Chondrocyte (in vitro differentiated cells): ENCODE measurements at places on chromosomes 7 and 10. TPM values are rescaled to one million over a fixed set of nuclear protein-coding genes. Genes with fewer than 3 reads are reported as not detected.

DNA sequence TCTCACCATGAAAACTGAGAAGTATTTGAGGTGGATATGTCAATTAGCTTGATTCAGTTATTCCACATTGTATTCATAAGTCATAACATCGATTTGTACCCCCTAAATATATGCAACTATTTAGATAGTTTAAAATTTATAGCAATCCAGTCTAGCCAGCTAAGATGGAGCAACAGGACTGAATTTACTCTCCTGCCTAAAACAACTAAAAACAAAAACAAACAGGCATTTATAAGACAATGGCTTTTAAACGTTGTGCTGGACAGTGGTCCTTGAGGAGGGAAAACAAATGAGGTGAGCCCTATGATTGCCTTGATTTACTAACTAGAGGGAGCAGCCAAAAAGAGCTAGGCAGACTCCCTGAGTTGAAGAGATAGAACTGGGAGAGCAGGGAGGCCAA lies 814 bp upstream of the GPAM start:
- DNase-seq, result no peak

- no peak for DNase-seq
Measured at GRCh38 chr7:16204953-16205352, 216.4 kb downstream of the CRPPA start.

DNA sequence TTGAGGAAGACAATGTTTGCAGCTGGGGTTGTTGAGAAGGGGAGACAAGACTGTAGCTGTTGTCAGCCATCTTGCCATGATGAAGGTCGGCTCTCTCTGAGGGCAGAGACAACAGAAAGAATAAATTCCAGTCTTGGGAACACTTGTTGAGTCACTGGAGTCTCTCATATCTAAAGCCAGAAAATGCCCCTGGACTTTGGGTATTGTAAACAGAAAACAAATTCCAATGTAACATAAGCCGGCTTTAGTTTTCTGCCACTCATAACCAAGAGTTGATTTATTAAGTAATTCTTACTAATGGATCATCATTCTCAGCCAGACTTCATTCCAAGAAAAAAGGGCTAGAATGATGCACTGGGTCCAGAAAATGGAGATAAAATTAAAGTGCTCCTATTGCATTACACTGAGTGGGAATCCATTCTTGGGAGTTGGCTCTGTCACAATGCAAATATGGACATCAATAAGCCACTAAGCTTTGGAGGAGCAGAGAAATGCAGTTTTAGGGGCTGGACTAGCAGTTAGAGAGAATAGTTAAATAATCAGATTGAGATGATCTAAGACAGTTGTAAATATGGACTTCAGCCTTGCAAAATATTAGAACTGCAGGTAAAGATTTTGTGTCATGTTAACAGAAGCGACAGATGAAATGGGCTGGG lies 78.9 kb downstream of the ADAM12 start:
- no peak for DNase-seq

- peak; percentile 82 for DNase-seq
Measured at GRCh38 chr7:44375236-44375699, 49.9 kb upstream of the CAMK2B start.

DNA sequence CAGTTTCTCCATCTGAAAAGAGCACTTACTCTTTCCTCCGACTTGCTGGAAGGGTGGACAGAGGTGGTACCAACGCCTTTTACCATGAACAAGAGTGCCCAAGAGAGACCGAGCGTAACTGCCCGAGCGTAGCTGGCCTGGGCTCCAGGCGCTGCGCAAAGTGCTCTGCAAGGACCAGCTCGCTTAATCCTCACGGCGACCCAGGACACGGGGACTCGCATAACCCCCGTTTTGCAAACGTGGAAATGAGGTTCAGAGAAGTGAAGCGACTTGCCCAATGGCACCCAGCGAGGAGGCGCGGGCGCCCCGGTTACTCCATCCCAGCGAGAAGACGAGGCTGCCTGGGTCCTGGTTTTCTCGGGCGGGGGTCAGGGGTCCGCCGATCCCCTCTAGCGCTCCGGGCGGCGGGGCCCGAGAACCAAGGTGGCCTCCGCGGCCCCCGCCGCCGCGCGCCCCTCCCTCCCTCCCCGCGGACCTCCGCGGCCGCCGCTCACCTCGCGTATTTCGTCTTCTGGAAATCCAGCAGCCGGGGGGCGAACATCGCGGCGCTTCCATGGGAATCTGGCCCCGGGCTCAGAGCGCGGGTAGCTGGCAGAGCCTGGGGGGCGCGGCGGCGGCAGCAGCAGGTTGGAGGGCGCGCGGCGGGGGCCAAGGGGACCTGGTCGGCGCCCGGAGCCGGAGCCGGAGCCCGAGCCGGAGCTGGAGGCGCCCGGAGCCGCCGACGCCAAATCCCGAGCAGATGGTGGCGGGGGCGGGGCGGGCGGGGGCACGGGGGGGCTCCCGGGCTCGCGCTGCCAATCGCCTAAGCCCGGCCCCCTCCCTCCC lies at the start of gene MMD2:
Gene MMD2 (minus strand): TSS at position 711 of the 825 bp plus-strand sequence. CDS start 170 bp downstream, at position 541.
- peak; percentile 66 for DNase-seq

DNA sequence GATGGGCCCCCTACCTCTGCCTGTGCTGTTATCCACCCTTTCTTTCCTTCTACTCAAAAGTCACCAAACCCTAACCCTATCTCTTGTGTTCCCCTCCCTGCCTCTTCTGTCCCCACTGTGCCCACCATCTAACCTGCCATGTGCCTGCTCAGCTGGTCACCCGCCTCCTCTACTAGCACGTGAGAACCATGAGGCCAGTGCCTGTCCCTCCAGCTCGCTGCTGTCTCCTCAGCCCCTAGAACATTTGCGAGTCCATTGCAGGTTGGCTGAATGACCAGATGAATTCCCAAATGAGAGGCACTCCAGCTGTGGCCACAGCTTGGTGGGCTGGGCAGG lies 129.0 kb downstream of the ARHGAP22 start:
- no peak for DNase-seq

- peak; percentile 43 for DNase-seq
Measured at GRCh38 chr7:101066141-101066832, 19.0 kb upstream of the TRIM56 start.

GRCh38 chr7:111531993-111532392 lies 30.3 kb downstream of the IMMP2L start:
- no peak for DNase-seq

- DNase-seq, result no peak
Measured at GRCh38 chr10:4109469-4109868, 324.5 kb upstream of the KLF6 start.

GRCh38 chr7:148726385-148726784 lies 27.7 kb downstream of the CUL1 start:
- no peak for DNase-seq

DNA sequence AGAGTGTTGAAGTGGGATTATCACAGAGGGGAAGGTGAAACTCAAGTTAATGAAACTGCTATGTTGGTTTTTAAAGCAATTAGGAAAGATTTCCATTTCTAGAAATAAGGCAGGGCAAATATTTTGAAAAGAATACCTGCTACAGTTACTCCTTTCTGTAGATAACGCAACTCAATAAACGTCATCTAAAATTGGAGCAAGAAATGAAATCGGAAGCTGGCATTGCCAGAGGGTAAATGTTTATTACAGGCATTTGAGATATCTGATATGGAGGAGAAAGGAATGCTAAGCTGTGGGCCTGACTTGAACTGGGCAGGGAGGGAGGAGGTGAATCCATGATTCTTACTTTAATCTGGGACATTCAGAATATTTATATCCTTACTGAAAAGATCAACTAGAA lies 217.0 kb upstream of the ADARB2 start:
- no peak for DNase-seq

DNA sequence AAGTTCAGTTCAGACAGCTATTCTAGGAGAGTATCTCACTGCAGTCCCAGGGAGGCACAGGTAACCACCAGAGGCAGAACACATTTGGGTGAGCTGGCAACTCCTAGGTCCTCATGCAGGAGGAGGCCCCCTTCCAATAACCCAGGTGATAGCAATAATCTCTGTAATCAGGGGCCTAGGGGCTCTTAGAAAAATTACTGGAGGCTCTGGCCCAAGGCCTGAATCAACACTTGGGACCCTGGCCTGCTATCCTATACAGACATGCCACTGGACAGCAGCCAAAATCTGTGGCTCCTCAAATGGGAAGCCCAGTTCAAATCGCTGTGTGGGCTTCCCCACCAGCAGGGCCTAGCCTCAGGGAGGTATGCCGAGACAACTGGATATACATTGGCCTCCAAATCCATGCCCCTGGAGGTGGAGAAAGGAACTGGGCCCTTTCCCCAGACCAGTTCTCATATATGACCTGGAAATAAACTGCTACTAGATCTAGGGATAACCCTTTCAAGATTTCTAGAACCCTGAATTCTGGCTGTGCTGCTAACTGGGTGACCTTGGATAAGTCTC lies 1.6 kb downstream of the AVPI1 start:
- no peak for DNase-seq

- DNase-seq, result no peak
Measured at GRCh38 chr7:113060100-113060499, 26.5 kb downstream of the GPR85 start.

DNA sequence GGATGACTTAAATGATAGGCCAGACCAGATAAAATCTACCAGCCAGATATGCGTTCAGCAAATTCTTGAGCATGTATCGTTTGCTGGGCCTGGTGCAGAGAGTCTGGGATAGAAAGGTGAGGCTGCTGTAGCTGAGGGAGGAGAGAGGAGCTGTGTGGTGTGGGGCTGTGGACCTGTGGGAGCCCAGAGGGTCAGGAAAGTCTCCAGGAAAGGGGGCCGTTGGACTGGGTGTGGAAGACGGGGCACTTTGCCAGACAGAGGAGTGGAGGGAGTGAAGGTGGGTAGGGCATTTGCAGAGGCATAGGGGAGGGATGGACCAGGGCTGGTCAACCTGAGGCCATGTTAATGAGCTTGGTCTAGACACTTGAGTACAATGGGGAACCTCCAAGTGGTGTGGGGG lies 124.7 kb upstream of the UNC5B start:
- DNase-seq, result no peak

DNA sequence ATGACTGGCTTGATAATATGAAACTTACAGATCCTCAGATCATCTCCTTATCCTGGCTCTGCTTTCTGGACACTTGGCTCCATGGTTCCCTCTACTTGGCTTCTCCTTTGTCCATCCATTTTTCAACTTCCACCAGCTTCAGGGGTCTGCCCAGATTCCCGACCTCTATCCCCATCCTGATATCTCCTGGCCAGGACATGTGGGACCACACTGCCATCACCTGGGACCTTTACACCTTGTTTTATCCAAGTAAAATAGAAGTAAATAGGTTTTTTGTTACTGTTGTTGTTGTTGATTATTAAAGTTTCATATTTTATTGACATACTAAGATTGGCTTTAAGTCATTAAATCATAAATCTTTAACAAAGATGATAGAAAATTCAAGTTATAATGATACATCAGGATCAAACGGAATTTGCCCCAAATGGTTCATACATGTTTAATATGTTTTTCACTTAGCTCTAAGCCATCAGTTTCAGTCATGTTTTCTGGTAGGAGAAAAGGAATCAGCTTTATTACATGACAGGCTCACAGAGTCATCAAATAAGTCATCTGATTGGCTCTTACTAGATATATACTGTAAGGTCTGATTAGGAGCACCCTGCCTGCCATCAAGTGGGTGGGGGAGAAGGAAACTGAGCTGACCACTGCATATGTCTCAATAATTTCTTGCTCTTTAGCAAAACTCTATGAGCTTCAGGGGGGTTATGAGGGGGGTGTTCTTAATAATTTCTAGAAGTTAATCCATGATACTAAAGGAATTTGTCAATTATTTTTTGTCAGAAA lies 111.5 kb upstream of the AHR start:
- no peak for DNase-seq

DNA sequence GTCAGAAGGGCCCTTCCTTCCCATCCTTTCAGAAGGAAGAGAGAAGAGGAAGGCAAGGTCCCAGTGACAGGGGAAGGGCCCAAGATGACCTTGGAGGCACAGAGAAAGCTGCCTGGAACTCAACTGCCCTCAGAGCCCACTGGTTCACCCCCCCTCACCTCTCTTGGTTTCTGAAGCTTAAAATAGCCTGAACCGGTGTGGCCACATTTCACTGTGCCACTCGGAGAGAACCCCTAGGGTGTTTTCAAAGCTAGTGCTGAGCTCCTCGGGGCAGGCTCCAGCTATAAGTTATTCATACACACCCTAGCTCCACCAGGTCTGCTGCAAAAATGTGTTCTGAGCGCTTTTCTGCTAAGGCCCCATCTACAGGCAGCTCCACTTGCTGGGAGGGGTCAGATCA lies 60.9 kb upstream of the ADRB1 start:
- no peak for DNase-seq

DNA sequence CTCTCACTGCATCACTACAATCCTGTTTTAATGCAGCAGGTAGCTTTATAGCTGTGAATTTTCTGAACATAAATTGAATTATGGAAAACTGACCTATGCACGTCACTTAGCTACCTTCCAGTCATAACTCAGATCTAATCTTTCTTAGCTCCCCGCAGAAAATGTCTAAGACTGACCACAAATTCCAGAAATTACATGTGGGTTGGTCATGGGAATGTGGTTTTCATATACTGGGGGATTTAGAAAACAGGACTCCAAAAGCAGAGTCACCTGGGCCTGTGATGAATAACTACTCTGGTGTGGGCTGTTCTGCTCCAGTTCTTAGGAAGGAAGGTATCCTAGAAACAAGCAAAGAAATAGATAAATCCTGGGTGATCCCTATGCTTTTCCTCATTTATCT lies 178.4 kb upstream of the LRRTM3 start:
- no peak for DNase-seq

DNA sequence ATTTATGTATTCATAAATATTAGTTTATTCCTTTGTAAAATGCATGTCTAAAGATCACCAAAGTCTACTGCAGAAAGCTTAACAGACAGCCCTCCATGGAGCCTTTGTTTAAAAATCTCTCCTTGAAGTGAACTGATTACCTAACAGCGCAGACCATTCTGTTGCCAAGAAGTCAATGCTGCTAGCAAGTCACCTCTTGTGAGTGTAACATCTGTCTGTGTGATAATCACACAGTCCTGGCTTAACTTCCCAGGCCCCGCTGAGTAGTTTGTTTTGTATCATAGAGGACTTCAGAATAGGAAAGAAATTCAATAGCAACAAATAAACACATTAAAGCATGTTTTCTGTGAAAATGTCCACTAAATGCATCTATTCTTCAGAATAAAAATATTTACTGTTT lies 435.3 kb upstream of the IGFBP3 start:
- no peak for DNase-seq

GRCh38 chr7:129169171-129169671 lies 19.2 kb upstream of the SMO start:
- no peak for DNase-seq

DNA sequence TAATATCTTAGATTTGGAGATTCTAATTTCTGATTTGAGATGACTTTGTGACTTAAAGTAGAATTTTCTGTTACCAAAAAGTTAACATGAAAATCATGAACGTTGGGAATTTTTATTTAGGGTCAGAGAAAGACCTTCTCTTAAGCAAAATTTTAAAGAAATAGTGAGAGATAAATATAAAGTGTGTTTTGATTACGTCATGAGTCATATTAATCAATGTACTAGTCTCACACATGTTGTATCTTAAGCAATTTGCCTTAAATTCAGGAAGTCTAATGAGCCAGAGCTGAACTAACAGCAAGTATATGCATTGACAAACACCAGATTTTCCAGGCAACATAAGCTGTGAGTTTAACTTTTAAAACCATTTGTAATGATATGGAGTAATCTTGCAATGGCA lies 765.5 kb upstream of the SORCS1 start:
- no peak for DNase-seq

- no peak for DNase-seq
Measured at GRCh38 chr10:124642088-124642710, 102.0 kb downstream of the FAM53B start.

Gene MOGAT3
- not detected in 3 replicates for total RNA-seq

Gene LIPF
- total RNA-seq, result not detected in 3 replicates

Gene ST8SIA6
- 0.24 TPM in 1 of 3 replicates, not detected in the others for total RNA-seq

Gene TFPI2
- total RNA-seq, result 6.0 to 14.1 TPM (median 10.6 TPM) in 3 replicates

Gene GJD4
- not detected in 3 replicates for total RNA-seq

Gene CELF2
- 11.6 to 44.9 TPM (median 44.3 TPM) in 3 replicates for total RNA-seq

Gene PRKCQ
- total RNA-seq, result 0.13 to 0.15 TPM in 2 of 3 replicates, not detected in the other

Gene DDX50
- total RNA-seq, result 34.7 to 37.9 TPM (median 35.9 TPM) in 3 replicates

Gene FFAR4
- not detected in 3 replicates for total RNA-seq
